A673 (cell line): ENCODE measurements at places on chromosomes 16 and 17.

GRCh38 chr16:11632455-11632939 is 35.8 kb upstream of the SNN start:
- no peak for DNase-seq

- no peak for DNase-seq
Observed at GRCh38 chr16:17367036-17367435, 103.7 kb downstream of the XYLT1 start.

DNA sequence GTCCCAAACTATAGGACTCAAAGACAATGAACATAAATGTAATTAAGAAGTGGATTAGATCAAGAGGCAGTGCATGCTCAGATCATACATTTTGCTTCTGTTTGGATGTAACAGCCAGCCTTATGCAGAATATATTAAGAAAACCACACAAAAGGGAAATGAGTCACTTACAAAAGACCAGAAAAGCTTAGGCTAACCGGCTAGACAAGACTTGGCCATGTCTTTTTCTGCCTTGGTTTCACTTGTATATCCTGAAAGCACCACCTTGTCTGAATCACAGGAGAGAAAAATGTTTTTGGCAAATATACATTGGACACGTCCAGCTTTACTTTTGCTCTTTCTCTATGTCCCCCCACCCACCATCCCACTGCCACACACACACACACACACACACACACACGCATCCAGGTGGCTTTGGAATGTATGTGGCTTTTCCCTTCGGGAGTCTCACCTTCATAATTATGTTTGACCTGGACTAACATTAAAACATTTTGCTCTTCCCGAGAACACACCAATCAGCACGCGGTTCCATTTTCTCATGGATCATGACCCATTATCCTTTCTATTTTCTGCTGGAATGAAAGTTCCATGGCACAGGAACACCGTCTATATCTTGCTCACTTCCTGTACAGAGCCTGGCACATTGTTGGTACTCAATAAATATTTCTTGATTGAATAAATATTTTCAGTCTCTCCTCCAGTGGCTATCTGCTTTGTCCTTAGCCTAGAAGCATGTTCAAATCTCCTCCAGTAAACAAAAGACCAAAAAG is 64.6 kb downstream of the CDK5R1 start:
- no peak for DNase-seq

GRCh38 chr16:49857423-49858181 is 1.7 kb upstream of the ZNF423 start:
- DNase-seq: peak; percentile 83
